ENCODE measurements at places on chromosomes 12 and 14.

GRCh38 chr14:40119321-40119720, 687.1 kb upstream of the FBXO33 start:
- no peak for DNase-seq

GRCh38 chr12:2248087-2248900, 195.5 kb downstream of the CACNA1C start:
- no peak for DNase-seq

GRCh38 chr12:30166006-30166795, 382.5 kb upstream of the TMTC1 start:
- DNase-seq, result no peak

- DNase-seq, result no peak
Observed at GRCh38 chr12:20272801-20273200, 95.5 kb upstream of the PDE3A start.

DNA sequence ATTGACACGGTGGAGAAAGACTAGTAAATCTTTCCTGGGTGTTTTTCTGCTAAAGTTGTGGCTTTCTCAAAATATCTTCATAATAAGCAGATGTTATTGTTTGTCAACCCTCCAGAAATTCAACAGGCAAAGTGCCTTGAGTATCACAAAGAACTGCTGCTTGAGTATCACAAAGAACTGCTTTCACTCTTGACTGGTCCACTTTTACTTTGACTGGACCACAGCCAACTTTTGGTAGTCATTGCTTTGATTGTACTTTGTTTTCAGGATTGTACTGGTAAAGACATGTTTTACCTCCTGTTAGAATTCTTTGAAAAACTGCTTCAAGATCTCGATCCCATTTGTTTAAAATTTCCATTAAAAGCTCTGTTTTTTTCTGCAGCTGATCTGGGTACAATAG, 62.6 kb downstream of the PDZRN4 start:
- no peak for DNase-seq
